ENCODE measurements at places on chromosomes 1 and 21.
A peak's percentile ranks its signal among the peaks of the same experiment; 100 is the strongest.

- DNase-seq: peak; percentile 75
These were observed 1.5 kb downstream of the RGS2 start for GRCh38 chr1:192810253-192810880.

- peak; percentile 4 for DNase-seq
These were observed 89.1 kb upstream of the NEGR1 start for GRCh38 chr1:72371259-72372035.

DNA sequence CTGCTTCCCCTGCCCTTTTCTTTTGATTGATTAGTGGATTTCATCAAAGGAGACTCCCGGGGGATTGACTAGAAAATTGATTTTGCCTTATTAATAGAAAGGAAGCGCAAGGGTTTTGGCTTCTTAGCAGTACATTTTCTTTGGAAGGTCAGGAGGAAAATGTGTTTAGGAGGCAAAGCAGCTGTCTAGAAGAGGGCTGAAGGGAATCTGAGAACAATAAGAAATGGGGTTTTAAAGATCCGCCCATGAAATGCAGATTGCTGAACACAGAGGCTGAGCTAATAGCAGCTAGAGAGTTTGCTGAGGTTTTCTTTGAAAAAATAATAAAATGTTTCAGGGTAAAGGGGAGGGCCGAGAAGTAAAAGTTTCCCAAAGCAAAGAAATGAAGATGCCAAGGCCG, 4.9 kb downstream of the SERTAD4 start:
- no peak for DNase-seq

- DNase-seq: no peak
These were observed 103.2 kb downstream of the HLCS start for GRCh38 chr21:36863260-36863659.

All from hematopoietic multipotent progenitor cell treated with erythropoietin and hydrocortisone succinate and interleukin-3 and kit ligand, for 6 days (in vitro differentiated cells).